ENCODE measurements at places on chromosomes 1 and 21. TPM values are rescaled to one million over a fixed set of nuclear protein-coding genes. Genes with fewer than 3 reads are reported as not detected.

The PSRC1 gene
- total RNA-seq = 21.8 TPM

The MOB3C gene
- 17.7 TPM for total RNA-seq

The ZNF593OS gene
- total RNA-seq = not detected

The RGS18 gene
- total RNA-seq = not detected

The FH gene
- total RNA-seq = 121 TPM

The HHAT gene
- total RNA-seq = 8.2 TPM

The TAS1R1 gene
- not detected for total RNA-seq

DNA sequence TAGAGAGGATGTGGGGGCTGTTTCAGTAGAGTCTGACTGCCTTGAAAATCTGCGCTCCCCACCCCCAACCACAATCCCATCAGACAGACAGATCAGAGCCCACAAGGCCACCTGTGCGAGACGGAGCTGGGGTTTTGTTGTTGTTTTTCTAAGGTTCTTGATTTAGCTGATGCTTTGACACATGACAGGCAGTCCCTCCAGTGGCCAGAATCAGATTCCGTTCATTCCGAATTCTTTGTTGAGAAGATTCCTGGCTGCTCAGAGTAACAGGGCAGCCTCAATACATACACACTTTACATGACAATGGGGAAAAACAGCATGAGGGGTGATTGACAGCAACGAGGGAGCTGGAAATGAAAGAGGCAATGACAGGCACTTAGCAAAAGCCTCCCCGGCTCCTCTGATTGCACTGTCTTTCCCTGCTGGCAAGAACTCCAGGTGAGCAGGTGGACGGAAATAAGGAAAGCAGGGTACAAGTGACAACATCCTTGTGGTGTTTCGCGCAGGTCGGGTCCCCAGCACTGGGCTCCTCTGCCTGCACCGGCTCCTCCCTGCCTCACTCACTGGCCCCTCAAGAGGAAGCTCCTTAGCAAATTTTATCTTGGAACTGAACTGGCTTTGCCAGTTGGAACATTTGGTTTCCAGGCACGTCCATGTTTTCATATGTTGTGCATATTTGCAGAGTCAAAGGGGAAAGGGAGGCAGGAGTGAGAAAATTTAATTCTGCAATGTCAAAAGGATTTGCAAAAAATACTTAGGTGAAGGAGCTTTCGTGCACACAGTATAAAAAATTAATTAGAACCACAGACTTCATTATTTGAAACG is 148.7 kb downstream of the PGBD5 start:
- no peak for DNase-seq

GRCh38 chr1:233121947-233122559 is 171.6 kb downstream of the NTPCR start:
- DNase-seq = no peak

DNA sequence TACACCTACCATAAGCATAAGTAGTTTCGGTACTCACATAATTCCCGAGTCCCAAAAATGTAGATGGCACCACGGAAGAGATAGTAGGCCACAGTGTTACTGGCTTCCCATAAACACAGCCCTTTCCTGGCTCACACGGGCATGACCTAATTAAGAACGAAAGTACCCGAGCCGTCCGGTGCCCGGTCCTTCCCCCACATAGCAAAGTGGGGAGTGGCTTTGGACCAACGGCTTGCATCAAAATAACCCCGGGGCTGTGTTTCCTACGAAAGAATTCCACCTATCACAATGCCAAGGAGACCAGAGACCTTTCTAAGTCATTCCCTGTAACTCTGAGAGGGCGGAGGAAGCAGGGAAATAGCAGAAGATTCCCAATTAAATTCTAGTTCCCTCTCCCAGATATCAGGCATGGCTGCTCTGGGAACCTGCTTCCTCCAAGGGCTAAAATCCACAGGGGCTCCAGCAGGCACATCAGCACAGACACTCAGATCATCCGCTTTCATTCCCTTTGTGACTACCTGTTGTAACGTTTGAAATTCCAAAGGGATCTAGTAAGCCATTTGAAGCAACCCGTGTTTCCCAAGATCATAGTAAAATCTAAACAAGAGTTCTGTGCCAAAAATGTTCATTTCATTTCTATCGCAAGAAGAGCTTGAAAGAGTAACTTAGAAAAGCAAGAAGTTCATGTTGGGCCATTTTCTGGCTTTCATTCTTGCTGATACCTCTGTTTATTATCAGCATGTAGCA is at the start of gene TMPRSS3:
Gene TMPRSS3, minus strand, starts transcription at position 148 of the 747 bp plus-strand sequence. CDS start 635 bp downstream, outside the sequence.
- no peak for DNase-seq

DNA sequence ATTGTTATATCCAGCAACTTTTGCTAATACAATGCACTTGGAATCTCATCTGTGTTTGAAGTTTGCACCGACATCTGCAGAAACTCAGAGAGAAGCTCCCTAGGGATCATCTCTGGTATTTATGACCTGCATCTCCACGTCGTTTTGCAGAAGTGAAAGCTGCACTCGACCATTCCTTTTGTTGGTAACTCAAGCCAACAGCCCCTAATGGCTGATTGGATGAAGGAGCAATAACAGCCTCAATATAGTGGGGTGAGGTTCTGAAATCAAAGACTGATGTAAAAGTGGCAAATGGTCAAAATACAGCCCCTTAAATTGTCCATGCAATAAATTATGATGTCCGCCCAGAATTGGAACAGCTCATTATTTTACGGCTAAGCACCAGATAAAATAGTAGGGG is 344.2 kb upstream of the KAZN start:
- DNase-seq = no peak

- DNase-seq = no peak
Observed at GRCh38 chr1:173802961-173803360, 21.5 kb upstream of the DARS2 start.

DNA sequence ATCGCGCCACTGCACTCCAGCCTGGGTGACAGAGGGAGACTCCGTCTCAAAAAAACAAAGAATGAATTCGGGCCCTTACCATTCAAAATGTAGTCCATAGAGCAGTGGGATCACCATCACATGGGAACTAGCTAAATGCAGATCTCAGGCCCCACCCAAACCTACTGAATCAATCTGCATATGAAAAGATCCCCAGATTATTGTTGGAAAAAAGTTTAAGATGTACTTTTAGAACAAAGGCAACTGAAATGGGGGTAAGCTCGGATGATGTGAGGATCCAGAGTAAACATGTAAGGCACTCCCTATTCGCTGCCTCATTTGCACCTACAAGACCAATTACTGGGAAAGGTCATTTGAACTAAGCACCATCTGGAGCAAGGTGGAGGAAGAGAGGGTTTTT is 803 bp upstream of the FLAD1 start:
- DNase-seq = peak; percentile 25

- DNase-seq = no peak
Observed at GRCh38 chr1:40768146-40768990, 15.2 kb upstream of the KCNQ4 start.

DNA sequence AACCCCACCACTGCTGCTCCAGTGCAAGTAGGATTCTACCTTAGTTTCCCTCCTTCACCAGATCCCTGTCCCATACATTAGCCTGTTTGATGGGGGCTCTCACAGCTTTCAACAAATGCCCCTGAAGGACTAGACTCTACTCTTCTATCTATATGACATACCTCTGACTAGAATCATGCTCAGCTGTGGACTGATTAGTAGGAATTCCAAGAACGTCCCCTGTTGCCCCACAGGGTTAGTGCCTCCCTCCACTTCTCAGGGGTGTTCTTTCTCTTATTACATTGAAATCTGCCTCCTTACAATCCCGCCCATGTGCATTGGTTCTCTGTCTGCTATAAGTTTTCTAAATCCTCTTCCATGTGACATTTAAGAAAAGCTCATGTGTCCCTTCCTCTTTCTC is 375.9 kb upstream of the DUSP10 start:
- DNase-seq = no peak

GRCh38 chr1:182004601-182005000 is 56.9 kb downstream of the ZNF648 start:
- DNase-seq = no peak

DNA sequence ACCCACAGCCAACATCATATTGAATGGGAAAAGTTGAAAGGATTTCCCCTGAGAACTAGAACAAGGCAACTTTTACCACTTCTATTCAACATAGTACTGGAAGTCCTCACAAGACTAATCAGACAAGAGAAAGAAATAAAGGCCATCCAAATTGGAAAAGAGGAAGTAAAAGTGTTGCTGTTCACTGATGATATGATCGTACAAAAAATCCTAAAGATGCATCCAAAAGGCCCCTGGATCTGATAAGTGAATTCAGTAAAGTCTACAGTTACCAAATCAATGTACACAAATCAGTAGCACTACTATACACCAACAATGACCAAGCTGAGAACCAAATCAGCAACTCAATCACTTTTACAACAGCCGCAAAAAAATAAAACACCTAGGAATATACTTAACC is 28.3 kb downstream of the RAB3GAP2 start:
- no peak for DNase-seq

DNA sequence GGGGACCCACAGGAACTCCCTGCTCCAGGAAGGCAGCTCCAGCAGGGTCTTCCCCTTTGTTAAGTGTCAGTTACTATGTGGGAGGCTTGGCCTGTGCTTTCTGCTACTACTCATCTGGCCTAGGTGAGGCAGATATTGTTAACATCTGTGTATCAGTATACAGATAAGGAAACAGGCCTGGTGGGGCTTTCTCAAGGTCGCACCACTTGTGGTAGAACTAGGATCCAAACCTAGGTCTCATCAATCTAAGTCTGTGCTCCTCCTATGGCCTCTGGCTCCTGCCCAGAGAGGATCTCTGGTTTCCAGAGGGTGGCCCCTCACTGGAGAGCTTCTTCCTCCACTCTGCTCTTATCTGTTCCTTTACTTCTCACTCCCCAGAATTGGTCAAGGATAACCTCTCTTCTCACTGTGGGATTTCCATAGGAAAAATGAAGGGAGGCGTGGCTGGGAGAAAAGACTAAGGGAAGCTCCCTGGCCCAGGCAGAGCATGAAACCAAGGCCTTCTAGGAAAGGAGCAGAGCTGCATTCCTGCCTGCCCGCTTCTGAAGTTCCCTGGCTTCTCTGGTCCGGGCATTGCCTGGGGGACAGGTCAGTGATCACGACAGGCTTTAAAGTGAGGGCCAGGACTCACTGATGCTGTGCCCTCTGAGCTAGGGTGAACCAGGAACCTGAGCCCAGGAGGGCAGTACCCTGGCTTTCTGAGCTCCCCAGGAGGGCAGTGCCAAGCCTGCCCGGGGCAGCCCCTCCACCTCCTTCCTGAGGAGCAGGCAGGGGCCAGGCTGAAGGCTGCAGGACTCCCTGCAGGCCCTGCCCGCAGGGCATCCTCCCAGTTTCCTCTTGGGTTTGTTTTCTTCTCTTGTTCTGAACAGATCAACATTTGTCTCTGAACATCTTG is 5.8 kb downstream of the KCNC4 start:
- DNase-seq = no peak

DNA sequence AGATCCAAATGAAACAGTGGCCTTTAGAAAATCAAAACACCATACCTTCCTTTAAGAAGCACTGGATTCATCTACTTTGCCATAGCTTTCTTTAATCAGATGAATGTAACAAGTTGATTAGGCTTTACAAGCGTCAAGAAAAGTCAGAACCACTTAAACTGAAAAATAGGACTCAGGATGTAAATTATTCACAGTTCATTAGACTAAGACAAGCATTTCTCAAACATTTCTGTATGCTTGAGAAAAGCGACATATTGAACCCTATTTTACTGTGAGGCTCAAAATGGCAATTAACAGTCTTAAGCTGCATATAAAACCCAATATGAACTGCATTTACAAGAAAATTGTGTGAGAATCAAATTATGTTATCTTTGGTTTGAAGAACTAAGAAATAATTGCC is 256.7 kb upstream of the SNX7 start:
- no peak for DNase-seq

DNA sequence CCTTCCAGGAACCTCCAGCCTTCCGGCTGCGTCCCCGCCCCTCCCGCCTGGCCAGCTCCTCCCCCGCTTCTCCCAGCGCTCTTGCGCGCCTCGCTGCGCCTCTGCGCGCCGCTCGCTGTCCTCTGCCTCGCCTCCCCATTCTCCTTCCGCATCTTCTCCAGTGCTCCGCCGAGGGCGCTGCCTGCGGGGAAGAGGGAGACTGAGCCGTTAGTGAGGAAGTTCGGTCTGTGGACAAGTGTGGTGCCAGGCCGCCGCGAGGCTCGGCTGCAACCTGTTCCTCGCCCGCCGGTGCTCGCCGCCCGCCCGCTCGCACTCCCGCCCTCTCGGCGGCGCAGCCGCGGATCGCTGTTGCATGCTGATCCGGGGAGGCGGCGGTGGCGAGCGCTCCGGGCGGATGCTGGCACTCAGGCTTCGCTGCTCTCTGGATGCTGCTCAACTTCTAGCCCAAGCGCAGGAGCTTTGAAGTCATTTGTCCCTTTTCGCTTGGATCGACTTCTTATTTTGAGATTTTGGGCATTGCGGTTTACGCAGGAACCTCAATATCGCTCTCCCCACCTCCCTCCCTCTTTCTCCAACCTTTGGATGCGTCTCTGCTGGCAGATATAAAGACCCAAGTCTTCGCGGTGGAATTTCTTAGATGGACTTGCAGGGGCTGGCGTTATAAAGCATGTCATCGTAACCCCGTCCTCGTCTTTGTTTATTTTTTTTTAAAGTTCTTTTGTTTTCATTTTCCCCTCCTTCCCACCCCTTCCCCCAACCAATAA is 614 bp upstream of the CACNA1E start:
- no peak for DNase-seq

- peak; percentile 84 for DNase-seq
Observed at GRCh38 chr1:201597551-201598230, 58.8 kb downstream of the NAV1 start.

DNA sequence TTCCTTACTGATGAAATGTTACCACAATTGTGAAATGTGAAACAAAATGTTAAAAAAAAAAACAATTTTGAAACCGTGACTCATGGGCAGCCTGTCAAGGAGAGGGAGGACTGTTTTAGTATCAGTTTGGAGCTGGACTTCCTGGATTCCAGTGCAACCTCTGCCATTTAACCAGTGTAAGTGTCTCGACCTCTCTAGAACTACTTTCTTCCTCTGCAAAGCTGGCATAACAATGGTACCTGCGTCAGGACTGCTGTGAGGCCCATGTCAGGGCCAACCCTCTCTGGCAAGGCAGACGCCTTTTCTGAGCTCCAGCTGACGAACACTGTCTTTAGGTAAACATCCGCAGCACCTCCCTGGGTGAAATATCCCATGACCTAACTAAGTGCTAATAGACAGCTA is 20.9 kb downstream of the URB1 start:
- no peak for DNase-seq

DNA sequence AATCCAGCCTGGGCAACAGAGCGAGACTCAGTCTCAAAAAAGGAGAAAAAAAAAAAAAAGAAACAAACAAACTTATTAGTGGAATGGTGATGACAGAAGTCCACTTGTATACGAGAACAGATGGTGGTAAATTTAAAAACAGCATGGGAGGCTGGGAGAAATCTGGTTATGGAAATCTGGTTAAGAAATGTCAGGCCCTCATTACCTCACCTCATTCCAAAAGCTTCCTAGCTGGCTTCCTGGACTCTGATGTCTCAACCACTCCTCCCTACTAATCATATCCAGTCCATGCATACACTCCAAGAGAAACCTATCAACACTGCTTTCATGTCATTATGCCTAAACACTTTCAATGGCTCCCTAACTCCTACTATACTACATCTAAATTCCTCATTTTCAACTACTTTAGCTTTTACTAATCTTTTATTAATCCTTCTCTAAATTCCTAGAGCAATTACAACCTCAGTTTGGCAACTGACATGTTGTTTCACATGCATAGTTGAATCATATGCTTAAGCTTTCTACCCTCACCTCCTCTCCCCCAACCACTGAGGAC is 52.9 kb downstream of the FOXJ3 start:
- DNase-seq = no peak

Measured in Caki2 (cell line).